Stimulated activated CD8-positive, alpha-beta memory T cell treated with anti-CD3 and anti-CD28 coated beads, Interleukin-15, amount 100 ng/mL, for 48 hours (primary cell): ENCODE measurements at places on chromosomes 7 and 10.

- DNase-seq = no peak
Observed at GRCh38 chr7:94264756-94265155, 129.9 kb upstream of the COL1A2 start.

DNA sequence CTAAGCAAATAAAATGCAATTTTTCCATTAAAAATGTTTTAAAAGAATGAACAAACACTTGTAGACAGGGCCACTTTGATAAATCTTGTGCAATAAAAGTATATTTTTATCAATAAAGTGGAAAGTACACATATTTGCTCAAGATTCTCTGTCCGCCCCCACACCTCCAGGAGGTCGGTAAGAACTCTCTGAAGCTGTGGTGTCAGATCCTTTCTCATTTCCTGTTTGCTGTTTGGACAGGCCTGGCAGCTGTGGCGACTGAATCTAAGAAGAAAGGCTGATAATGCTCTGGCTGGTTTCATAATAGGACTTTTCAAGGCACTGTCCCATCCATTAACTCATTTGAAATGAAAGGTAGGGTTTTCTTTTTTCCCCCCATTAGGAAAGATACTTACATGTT is 15.3 kb upstream of the ASB4 start:
- DNase-seq = no peak

DNA sequence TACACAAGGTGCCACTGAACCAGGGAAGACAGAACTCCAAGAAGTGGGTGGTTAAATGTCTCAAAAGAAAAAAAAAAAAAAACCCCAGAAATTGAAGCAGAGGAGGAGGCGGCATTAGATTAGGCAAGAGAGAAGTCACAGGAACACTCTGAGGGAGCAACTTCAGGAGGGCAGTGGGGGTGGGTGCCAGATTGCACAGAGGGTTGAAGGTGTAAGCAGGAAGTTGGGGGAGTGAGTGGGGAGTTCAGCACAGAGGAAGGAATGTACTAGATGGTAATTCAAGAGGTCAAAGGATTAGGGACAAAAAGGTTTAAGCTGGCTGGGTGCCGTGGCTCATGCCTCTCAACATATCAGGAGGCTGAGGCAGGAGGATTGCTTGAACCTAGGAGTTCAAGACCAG is 110.0 kb upstream of the PDLIM1 start:
- DNase-seq = no peak

DNA sequence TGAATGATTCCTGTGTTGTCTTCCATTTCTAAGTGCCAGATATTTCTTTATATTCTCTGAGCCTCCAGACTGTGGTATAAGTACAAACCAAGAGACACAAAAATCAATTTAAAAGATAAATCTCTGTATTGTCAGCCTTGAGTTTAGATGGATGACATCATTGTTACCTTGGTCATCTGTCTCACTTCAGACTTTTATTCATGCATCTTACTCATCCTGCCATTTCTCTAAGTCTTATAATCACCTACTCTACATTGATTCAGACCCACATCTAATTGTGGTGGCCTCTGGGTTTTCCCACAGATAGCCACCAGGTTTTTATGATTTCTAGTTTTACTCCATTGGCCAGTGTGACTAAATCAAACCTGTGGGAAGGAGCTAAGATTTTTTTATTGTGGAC is 26.8 kb upstream of the HDAC9 start:
- DNase-seq = no peak

DNA sequence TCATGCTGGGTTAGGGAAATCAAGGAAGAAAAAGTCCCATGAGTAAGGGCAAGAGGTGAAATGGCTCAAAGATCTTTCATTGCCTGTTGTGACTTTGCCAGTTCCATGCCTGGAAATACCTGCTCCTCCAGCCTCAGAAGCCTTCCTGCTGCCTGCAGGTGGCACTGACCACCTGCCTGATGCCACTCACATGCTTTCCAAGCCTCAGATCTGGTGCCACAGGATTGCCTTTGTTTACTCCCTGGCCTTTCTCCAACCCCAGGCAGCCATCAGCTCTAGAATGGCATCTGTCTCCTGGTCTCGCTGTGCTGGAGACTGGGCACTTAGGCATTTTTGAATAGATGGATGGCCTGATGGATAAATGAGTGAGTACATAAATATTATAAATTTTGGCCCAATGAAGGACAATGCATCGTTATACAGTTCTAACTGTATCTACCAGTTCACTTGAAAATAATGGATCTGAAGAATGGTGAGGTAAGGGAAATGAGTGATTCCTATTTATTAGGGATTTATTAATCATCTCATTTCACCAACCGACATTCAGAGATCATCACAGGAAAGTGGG is 657.2 kb downstream of the INHBA start:
- DNase-seq = no peak

- DNase-seq = no peak
Observed at GRCh38 chr10:96446966-96447596, 66.6 kb downstream of the TLL2 start.

DNA sequence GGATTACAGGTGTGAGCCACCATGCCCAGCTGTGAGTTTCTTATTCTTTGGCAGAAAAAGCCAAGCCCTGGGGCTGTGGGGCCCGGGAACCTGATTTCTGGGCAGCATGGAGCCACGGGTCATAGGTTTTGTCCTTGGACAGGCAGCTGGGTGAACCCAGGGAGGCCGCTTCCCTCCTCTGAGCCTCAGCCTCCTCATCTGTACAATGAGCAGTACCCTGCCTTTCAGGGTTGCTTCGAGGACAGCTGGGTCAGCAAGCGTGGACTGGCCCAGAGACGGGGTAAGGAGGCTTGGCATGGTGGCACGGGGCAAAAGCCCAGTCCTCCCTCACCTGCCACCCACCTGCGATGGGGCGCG is 84.1 kb upstream of the GNA12 start:
- DNase-seq = no peak

DNA sequence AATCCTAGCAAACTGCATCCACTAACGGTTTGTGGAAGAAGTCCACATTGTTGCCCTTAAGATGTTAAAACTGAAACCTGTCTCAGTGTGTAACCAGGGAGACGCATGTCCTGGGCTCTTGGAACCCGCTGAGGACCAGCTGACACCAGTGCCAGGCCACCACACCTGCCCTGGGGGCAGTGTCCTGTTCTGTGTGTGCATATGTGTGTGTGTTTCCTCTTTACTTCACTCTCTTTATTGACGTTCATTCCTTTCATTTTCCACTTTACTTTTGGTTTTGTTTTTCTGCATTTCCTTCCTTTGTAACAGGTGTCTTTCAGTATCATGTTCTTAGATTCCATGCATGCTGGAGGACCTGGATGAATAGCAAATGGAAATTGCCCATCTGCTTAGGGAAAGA is 83.8 kb downstream of the TEX36 start:
- no peak for DNase-seq

DNA sequence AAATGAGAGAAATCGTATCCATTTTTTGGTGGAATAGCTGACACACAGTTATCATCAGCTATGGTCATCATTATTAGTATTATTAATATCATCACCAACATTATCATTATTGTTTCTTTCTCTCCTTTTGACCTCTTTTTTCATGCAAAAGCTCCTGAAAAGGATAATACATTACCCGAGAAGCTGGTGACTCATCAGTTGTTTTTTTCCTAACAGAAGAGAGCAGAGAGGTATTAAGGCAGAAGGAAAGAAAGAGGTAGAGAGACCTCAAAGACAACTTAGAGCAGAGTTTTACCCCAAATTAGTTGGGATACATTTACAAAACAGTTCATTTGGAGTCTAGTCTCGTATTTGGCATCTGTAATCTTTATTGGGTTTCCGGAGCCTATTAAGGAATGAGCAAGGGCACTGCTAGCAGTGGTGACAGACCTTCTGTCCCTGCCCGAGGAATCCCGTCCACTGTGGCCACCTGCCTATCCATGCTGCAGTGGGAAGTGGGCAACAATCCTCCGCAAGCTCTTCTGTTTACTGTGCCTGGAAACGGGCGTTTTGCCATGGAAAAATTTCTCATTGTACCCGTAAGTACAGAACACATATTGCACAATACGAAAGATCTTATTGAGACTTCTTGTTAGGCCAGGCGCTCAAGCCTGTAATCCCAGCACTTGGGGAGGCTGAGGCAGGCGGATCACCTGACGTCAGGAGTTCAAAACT is 170.0 kb upstream of the MKLN1 start:
- DNase-seq = no peak

DNA sequence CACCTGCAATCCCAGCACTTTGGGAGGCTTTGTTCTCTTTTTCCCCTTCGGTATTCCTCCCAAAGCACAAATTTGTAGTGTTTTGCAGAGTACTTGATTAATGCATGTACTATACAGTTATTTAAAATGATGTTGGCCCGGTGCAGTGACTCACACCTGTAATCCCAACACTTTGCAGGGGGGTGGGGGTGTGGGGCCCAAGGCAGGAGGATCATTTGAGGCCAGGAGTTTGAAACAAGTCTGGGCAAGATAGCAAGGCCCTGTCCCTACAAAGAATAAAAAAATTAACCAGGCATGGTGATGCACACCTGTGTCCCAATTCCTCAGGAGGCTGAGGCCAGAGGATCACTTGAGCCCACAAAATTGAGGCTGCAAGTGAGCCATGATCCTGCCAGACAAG is 26.8 kb upstream of the FOXK1 start:
- no peak for DNase-seq

DNA sequence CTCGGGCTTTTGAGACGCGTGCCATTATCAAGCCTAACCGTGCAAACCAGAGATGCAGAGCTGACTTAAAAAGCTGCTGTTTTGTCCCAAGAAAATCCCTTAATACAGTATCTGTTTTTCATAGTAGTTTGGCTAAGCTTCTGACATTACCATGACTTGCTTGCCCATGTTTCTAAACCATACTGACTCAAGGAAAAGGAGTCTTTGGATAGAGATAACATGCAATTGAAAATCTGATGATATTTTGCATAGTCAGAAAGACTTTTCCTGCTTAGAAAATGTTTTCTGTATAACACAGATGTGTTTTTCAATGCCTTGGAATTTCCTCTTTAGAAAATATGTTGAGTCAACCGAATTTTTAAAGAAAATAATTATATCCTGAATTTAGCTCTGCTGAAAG is 21.5 kb upstream of the AKR1E2 start:
- DNase-seq = no peak

- no peak for DNase-seq
Observed at GRCh38 chr10:56028298-56029132, 332.5 kb downstream of the ZWINT start.

DNA sequence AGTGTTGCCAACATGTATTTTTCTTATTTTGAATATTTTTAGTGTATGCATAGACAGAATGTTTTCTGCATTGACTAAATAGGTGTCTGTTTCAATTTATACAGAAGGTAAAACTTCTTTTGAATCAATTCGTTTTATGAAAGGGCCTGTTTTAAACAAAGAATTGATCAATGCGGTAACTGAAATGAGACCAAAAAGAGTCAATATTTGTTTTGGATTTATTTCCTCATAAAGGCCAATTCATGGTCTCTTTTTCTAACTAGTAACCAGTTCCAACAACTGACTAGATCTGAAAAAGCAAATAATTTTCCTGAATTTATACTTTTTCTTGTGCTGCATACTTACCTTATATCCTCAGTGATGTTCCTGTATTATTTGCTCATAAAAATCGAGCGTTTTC is 320.5 kb downstream of the DGKB start:
- no peak for DNase-seq

- no peak for DNase-seq
Observed at GRCh38 chr7:30196408-30196807, 61.6 kb downstream of the MTURN start.

DNA sequence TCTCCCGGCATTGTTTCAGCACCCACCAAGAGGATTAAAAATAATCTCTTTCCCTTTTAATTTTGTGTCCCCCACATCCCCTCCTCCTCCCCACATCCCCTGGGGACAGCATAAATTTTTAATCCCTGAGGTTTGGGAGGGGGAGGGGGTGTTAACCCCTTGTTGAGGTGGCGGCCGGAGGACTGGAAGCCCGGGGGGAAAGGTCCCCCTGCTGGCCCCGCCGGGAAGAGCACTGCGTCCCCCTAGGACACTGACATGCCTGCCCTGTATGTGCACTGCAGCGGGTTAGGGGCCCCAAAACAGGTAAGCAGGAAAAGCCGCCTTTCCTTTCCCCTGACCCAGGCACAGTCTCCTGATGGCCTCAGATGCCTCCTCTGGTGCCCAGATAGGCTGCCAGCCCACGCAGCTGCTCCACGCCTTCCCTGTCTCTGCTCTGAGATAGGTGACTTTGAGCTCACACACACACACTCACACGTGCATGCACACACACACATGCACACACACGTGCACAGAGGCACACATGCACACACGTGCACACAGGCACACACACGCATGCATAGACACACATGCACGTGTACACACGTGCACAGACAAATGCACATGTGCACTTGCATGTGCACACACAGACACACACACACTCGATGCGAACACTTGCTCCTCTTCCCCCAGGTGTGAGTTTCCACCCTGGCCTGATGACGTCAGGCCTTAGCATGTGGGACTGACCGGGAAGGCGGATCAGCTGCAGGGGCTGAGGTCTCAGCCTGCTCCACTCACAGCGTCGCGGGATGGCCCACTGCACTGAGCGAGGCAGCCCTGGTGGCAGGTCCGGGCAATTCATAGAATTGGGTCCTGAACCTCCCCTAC is 12.3 kb downstream of the CNPY1 start:
- peak; percentile 27 for DNase-seq

GRCh38 chr10:6115411-6115810 is 26.6 kb downstream of the RBM17 start:
- DNase-seq = no peak

DNA sequence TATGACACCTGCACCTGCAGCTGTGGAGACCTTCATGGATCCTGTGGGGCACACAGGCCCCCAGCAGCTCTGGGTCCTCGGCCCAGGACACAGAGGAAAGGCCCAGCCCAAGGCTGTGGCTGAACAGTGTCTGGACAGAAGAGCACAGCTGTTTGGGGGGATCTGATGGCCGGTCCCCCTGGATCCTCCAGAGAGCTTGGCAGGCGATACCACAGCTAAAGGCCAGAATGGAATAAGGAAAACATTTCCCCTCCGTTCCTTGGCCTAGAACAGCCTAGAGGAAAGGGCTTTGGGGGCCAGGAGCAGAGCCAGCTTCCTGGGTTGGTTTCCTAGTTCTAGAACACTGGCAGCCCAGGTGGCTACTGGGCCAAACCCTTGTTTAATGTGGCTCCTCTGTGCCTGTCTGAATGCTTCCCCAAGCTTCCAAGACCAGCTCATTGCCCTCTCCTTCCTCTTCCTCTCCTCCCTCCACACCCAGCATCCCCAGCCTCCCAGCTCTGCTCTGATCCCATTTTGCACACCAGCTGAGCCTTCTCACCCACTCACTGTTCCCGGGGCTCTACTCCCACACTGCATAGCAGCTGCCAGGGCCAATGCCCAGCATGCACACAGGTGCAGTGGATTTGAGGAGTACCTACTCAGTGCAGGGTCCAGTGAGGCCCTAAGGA is 46.9 kb downstream of the GPAM start:
- no peak for DNase-seq

- DNase-seq = no peak
Observed at GRCh38 chr10:101444058-101444898, 90.3 kb downstream of the BTRC start.

- DNase-seq = no peak
Observed at GRCh38 chr7:55140941-55141278, 122.1 kb downstream of the EGFR start.

GRCh38 chr7:13032576-13032975 is 345.1 kb downstream of the ARL4A start:
- DNase-seq = no peak
